Stimulated activated CD4-positive, alpha-beta T cell treated with anti-CD3 and anti-CD28 coated beads, Interleukin-12 subunit alpha, Interleukin-12 subunit beta, amount 100 ng/mL, for 4 hours (primary cell): ENCODE measurements at places on chromosomes 4 and X.

GRCh38 chr4:59200992-59201391 lies 1999.1 kb upstream of the ADGRL3 start:
- DNase-seq: no peak

DNA sequence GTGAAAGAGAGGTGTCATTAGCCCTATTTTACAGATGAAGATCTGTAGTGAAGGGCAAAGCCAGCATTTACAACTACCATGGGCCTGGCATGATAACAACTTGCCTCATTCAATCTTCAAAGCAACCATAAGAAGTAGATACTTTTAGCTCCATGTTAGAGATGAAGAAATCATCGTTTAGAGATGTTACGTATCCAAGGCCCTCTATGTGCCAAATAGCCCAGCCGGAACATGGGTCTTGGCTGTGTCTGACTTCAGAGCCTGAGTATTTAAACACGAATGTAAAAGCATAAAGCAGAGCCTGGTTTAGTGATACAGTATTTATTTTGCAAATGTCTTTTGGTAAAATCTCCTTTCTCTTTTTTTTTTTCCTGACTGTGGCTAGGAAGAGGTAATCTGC lies 197.1 kb downstream of the RASL11B start:
- no peak for DNase-seq

- no peak for DNase-seq
Observed at GRCh38 chrX:69289046-69289792, 124.0 kb upstream of the PJA1 start.

DNA sequence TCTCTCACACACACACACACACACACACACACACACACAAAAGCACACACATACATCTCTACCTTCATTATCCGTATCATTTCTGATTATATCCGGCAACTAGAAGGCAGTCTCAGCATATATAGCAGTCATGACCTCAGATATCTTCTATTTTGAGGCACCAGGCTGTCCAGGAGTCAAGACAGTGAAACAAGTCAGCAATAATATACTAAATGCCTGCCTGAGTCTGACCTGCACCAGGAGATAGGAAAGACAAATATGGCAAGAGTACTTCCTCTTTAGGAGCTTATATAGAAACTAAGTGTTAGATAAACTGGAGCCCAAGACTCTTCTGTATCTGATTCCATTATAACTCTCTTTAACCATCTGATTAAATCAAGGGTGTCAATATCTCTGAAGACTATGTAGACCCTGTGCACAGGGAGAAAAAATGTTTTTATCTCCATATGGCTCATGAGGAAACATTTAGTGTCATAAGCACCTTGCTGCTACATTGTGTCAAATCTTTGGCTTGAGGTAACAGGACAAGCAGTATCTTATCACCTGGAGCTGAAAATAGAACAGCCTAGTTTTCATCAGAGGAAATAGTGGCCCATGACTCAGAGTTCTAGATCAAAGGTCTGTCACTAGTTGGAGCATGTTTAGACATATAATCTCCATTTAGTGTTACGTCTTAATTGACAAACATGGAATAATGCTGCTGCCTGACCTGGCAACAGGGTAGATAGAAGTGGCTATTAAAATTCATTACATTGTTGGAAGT lies 27.0 kb upstream of the FAM47B start:
- DNase-seq: no peak

GRCh38 chrX:11412715-11413623 lies 119.8 kb downstream of the AMELX start:
- DNase-seq: no peak

GRCh38 chrX:53483838-53484405 lies 49.8 kb upstream of the HSD17B10 start:
- no peak for DNase-seq

- DNase-seq: no peak
Observed at GRCh38 chr4:44121210-44121609, 327.4 kb downstream of the KCTD8 start.
